ENCODE measurements at places on chromosomes 6 and 20.

DNA sequence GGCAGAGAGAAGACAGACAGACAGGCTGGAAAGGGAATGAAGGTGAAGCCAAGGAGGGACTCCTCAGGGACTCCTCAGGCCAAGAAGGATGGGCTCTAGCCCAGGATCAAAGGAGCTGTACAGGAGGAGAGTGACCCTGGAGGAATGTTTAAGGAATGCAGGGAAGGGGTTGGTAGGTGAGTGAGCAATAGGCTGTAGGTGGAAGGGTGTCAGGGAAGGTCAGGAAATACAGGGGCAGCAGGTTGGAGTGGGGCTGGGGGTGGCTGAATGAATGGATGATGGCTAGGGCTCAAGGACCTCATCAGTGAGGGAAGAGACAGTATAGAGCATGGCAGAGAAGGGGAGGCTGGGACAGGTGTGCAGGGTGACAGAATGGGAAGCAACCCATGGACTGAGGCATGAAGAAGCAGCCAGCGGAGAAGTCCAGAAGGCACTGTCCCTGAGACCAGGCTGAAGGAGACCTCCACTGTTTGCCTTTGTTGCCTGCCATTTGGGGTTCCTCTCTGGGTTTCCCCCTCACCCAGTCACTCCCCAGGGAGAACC, 13.2 kb downstream of the SYNGAP1 start:
- DNase-seq = no peak

GRCh38 chr6:44035621-44036020, 91.6 kb downstream of the MRPL14 start:
- peak; percentile 17 for DNase-seq

GRCh38 chr6:46290421-46291274, 119.9 kb upstream of the ENPP5 start:
- DNase-seq = no peak

- no peak for DNase-seq
Observed at GRCh38 chr6:54907355-54907754, 60.8 kb downstream of the FAM83B start.

DNA sequence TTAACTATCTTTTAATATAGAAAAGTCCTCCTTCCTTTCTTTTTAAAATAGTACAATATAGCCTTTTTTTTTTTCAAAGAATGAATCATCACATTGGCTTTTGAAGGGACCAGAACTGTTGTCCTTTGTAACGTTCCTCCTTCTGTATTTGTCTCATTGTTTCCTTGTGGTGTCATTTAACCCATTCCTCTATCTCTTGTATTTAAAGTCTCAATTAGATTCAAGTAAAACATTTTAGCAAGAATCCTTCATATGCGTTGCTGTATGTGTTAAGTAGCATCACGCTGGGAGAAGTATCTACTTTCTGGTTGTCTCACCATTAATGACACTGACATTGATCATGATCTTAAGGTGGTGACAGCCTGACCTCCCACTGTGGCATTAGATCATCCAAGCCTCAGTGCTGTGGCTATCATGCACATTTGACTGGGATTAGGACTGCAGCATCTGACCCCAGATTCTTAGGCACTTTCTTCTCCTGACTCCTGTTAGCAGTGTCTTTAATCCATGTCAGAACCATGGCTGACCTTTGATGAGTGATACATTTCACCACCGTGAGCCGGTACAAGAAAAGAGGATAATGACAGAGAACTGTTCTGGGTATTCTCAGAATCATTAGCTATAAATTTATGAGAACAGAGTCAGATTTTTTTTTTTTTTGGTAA, 67.5 kb upstream of the TFB1M start:
- DNase-seq = no peak

DNA sequence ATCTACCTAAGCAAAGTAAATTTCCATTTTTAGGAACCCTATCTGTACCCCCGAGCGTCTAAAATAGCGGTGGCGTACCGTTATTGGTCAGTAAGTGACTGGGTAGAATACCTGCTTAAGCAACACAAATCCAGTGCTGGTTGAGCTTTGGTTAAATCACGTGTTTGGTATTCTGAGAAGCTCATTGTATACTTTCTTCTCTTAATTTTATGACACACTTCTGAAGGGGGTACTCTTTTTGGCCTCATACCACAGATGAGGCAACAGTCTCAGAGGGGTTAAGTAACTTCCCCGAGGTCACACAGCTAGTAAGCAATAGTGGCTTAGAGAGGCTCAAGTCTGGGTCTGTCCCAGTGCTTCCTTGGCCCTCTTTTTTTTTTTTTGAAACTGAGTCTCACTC, 151.2 kb downstream of the TFAP2C start:
- no peak for DNase-seq

GRCh38 chr6:15800841-15801617, 138.2 kb upstream of the DTNBP1 start:
- DNase-seq = no peak

GRCh38 chr20:10131732-10132345, 86.8 kb upstream of the SNAP25 start:
- DNase-seq = no peak

- peak; percentile 77 for DNase-seq
Observed at GRCh38 chr6:43628393-43629103, 516 bp downstream of the GTPBP2 start.

DNA sequence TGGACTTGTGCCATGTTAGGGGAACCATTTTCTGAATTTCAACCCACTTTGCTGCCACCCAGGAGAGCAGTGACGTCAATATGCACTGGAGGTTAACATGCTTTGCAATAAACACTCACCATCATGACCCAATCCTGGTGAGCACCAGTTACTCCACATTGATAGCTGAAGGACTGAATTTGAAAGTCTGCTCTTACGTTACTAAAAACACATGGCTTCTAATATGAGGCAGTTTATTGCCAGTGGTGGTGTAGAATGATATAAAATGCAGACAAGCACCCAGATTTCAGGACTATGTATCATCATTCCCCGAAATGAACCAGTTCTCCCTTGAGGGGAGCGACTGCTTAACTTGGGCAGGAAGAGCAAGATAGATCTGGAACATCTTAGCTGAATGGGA, 23.8 kb downstream of the RFPL4B start:
- no peak for DNase-seq

- no peak for DNase-seq
Observed at GRCh38 chr6:78908621-78909020, 41.3 kb downstream of the IRAK1BP1 start.

- no peak for DNase-seq
Observed at GRCh38 chr6:111417946-111418345, 65.1 kb downstream of the REV3L start.

DNA sequence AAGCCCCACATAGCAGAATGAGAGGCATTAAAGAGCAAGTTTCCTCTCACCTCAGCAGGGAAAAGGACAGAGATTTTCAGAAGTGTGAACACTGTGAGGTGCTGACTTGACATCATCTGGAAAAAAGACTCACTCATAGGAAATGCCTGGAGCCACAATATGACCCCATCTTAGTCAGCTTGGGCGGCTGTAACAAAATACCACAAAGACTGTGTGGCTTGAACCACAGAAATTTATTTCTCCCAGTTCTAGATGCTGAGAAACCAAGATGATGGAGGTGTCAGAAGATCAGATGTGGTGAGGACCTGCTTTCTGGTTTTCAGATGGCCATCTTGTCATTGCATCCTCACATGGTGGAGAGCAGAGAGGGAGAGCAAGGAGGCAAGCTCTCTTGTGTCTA, 253.1 kb downstream of the ADGB start:
- DNase-seq = no peak

DNA sequence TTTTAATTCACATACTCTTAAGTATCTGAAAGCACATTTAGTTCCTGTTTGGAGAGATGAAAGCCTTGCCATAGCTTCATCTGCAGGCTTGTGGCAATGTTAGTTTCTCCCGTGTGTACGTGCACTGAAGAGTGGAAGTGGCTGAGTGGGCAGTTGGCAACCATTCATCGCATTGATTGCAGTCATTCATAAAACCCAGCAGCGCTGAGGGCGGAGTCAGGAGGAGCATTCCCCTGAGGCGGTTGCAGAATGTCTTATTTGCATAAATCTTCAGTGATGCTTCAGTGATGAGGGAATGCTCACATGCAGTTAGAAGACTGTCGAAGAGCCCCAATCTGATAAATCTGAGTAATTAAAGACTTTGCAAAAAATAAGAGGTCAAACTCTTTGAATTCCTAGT, 79.1 kb downstream of the RIMS1 start:
- DNase-seq = no peak

DNA sequence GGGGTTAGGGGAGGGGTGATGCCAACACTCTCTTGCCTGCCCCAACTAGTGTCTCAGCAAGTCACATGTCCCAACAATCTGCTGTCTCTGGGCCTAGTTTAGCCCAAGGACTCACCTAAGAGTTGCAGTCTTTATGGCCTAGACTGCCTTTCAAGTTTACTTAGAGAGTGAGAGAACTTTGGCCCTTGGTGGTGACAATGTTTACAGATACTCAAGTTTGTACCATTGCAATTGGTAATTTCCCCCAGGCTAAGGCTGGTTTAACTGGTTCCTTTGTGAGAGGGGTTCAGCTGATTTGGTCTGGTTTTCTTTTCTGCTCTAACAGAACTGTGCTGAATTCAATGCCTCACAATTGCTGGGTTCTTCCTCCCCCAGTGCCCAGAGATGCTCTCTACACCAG, 1279.9 kb upstream of the EYS start:
- no peak for DNase-seq

- DNase-seq = no peak
Observed at GRCh38 chr6:154319231-154319858, 37.3 kb downstream of the IPCEF1 start.

DNA sequence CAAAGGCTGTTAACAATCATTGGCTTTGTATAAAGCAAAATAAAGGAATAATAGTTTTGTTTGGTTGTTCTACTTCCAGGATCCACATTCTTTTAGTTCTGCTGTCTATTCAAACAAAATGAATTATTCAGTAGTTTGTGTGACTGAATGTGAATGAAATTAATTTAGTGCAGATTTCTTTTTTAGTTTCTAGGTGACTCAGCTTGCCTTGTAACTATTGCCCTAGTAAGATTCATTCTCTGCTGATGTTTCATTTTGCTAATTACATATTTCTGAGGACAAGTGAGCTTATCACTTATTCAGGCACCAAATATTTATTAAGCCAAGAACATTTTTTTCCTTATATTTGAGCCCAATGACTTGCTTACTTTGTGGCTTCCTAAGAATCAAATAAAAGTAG, 46.5 kb upstream of the RIPOR2 start:
- no peak for DNase-seq

DNA sequence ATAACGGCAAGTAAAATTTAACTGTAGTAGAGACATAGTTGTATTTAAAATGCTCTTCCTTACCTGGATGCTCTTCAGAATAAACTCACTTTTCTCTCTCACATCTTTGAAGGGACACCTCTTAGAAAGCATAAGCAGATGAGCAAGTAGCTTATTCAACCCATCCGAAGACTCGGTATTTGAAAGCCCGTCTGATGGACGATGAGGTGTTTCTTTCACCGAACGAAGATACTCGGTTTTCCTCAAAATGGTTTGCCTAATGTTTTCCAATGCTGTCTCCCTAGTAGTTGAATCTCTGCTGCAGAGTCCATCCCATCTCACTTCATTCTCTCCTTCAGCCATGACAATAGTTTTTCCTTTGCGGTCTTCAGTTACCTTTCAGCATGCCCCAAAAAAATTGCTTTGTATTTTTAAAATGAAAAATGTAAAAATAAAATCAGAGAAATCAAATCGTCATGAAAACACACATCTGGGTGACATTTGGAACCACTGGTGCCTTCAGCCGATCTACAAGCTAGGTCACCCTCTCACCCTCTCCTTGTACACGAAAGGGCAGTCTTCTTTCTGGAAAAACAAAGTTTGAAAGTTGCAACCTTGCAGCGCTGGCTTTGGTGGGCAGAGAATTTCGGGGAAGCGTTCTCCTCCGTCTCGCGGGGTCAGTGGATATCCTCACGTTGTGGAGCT, 772 bp downstream of the SESN1 start:
- DNase-seq = no peak

GRCh38 chr6:156060013-156060412, 604.4 kb upstream of the NOX3 start:
- no peak for DNase-seq

GRCh38 chr6:47209632-47210031, 100.1 kb downstream of the TNFRSF21 start:
- no peak for DNase-seq

DNA sequence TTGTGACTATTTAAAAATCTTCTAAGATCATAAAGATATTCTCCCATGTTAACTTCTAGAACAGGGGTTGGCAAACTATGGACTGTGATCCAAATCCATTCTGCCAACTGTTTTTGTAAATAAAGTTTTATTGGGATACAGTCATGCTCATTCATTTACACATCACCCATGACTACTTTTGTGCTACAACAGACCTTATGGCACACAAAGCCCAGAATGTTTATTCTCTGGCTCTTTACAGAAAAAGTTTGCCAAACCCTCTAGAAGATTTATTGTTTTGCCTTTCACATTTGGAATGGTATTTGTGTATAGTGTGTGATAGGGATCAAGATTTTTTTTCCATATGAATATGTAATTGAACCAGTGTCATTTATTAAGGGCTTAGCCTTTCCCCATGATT, 341.7 kb downstream of the CD83 start:
- DNase-seq = no peak

- DNase-seq = no peak
Observed at GRCh38 chr6:158816329-158816728, 2.8 kb downstream of the EZR start.

DNA sequence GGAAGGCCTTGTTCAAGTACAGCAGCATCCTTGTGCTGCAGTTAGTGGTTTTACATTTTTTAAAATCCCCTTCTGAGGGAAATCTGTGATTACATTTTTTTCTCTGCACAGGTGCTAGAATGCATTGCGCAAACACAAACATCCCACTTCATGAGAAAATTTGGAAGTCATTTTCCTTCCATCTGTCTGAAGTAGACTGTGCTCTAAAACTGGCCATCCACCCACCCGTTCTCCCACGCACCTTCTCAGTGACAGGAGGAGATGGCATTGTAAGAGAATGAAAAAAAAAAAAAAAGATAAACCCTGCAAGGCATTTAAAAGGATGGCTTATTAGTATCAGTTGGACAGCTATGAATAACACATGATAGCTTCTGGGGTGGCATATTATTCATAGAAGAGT, 65.0 kb downstream of the SOBP start:
- DNase-seq = no peak

DNA sequence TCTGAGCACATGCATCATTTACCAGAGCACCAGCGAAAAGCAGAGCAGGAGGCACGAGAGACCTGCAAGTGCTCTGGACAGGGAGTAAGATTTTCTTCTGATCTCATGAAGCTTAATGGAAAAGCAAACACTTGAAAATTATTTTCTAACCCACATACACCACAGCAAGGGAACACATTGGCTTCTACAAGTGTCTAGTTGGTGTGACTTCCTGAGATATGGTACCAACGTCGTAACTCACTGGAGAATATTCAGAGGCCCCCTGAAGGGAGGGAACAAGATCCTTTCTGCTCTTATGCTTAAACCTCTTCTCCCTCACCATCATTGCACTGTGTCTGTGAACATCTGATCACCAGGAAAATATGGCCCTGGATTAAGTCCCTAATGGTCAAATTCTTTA, 48.6 kb downstream of the PSMB1 start:
- DNase-seq = no peak

- DNase-seq = no peak
Observed at GRCh38 chr6:83252719-83253118, 59.6 kb downstream of the RWDD2A start.

- DNase-seq = no peak
Observed at GRCh38 chr20:51085769-51086168, 62.9 kb upstream of the KCNG1 start.

Measured in upper lobe of right lung (tissue), 1 donor.